ENCODE measurements at places on chromosomes 1 and 21.

GRCh38 chr1:214386747-214387146, 105.8 kb downstream of the SMYD2 start:
- no peak for DNase-seq

DNA sequence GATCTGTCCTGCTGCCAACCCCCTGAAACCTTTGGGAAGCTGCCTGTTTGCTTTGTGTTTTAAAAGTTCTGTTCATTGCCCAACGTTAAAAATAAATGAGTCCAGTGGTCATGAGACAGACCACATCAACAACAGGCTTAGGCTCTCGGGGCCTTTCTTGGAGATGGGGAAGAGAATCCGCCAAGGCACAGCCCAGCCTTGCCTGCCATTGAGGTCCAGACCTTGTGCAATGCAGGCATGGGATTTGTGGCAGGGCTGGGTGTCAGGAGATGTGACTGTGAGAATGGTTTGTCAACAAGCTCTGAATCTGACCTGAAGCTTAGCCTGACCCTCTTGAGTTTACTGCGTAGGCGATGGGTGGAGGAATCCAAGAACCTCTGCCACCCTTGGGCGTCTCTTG, 4.2 kb downstream of the SPSB1 start:
- DNase-seq = no peak

- DNase-seq = no peak
Observed at GRCh38 chr1:13435458-13435857, 25.2 kb downstream of the PRAMEF20 start.

DNA sequence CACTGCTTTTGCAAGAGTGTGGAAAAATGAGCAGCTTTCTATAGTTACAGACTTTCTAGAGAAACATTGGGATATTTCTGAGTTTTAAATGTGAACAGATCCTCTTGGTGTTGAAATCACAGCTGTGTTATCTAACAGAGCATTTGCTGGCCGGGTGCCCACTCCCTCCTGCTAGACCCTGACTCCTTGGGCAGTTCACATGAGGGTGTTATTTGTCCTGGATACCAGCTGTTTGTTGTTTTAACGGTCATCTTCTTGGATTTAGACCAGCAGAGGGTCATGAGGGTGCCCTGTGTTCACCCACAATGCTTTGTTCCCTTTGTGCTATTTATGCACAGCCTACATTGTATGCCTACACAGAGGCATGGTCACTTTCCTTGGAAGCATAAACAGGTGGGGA, 67.1 kb downstream of the CENPF start:
- no peak for DNase-seq

GRCh38 chr1:37107153-37107907, 73.0 kb upstream of the GRIK3 start:
- no peak for DNase-seq

DNA sequence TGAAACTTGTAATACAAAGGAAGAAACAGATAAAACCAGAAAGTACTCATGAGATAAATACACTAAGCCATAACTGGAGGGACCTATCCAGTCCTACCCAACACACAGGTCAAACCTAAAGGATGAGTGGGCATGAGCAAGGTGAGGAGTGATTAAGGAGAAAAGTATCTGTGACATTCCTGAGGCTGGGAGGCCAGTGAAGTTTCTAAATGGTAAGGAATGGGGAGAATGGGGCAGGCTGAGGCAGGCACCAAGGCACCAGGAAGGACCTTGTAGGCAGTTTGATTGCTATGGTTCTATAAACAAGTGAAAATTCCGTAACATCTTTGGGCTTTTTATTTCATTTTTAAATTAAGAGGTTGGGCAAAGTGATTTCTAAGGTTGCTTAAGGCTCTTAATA, 10.4 kb downstream of the DDX59 start:
- DNase-seq = no peak

GRCh38 chr1:68917456-68917855, 420.6 kb upstream of the DEPDC1 start:
- no peak for DNase-seq

DNA sequence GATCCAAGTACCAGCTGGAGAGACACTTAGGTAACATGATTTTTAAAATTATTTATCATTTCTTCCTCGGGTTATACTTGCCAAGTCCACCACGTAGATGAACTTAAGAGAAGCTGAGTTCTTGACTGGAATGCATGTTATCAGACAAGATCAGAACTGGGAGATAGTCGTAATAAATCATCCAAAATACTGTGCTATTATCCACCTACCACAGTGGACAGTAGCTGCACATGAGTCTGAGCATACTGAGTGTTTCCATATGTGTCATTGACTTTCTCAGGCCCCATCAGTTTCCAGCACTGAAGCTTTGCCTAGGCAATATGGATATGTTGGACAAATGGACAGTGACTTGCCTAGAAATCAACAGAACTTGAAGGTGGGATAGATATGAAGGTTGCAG, 77.9 kb upstream of the RRP15 start:
- no peak for DNase-seq

DNA sequence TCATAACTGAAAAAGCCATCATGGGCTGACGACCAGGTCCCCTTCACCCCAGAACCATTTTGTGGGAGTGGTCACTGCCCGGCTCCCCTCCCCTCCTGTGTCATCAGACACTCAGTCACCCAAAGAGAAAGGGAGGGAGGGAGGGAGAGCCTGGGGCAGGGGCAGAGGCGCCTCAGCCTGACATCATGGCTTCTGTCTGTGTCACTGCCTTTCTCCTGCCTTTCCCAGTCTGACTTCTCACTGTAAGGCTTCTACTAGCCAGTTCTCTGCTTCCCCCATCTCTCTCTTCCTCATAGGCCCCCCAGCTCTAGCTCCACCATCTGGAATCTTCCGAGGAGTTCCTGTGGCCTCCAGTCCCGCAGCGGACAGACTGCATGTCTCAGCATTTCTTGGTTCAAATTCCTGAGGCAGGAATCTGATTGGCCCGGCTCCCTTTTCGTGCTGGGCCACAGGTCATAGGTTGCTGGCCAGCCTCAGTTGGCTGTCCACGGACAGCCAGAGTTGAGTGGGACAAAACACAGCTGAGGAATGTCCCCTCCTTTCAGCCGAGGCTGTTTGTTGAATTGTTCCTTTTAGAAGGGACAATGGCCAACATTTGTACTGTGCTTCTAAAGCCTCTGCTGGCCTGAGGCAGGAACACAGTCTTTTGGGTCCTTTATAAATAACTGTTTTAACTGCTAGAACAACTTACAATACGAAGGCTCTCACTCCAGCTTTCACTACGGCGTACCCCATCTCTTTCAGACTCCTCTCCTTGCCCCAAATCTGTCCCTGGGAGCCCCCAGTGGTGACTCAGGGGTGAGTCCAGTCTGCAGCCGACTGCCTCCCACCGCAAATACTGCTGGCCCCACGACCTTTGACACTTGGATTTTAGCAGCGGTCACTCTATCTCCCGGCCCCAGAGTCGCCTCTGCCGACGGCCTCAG, 18.7 kb upstream of the KANK4 start:
- DNase-seq = no peak

GRCh38 chr21:34017039-34017961, 56.1 kb upstream of the MRPS6 start:
- no peak for DNase-seq

DNA sequence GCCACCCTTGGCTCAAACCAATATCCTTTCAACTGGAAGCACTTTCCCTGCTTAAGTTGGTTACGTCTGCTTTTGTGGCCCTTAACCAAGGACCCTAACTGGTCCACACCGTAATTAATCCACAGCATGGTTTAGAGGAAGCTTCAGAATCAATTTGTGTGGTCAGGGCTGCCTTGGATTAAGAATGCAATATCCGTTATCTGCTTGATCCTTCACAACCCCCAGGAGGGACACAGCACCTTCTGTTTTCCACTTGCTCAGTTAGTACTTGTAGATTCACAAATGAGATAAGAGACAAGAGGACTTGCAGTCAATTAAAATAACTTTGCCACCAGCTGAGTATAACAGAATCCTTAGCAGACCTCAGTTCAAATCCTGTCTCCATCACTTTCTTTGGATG, 56.9 kb upstream of the LRP8 start:
- DNase-seq = no peak

- DNase-seq = no peak
Observed at GRCh38 chr21:41429925-41430491, 4.0 kb downstream of the MX1 start.

DNA sequence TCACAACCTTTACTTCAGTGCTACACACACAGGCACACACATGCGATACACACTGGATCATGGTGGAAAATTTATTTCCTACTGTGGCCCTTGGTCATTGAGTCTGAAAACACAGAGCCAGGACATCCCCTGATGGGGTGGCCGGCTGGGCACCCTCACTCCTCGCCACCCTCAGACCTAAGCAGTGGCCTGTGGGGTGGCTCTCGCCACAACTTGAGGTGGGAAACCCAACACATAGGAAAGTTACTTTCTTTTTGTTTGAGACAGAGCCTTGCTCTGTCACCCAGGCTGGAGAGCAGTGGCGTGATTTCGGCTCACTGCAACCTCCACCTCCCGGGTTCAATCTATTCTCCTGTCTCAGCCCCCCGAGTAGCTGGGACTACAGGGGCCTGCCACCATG, 19.4 kb downstream of the CRYAA start:
- DNase-seq = no peak

- DNase-seq = no peak
Observed at GRCh38 chr1:220701974-220702373, 11.8 kb downstream of the C1orf115 start.

DNA sequence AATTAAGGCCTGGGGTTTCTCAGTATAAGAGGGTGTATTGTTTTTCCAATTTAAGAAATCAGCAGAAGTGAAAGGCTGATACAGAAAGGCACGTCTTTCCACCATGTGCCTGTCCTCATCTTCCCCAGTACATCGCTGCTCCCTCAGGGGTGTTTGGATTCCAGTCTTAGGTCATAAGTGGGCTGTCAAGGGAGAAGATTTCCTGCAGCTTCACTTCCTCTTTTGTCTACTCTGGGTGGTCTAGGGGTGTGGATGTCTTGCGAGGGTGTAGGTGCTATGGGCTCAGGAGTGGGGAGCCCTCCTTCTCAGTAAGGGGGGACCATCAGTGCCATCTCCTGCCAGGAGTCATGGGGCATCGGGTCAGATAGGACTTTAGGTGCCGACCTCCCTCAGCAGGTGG, 999.8 kb upstream of the NCAM2 start:
- no peak for DNase-seq

GRCh38 chr1:184632415-184633175, 122.1 kb downstream of the EDEM3 start:
- DNase-seq = no peak

All from stimulated activated CD8-positive, alpha-beta memory T cell treated with anti-CD3 and anti-CD28 coated beads, Interleukin-4, amount 100 ng/mL, for 24 hours (primary cell).